ENCODE measurements at places on chromosomes 1 and 21.

GRCh38 chr1:26690576-26691031 lies 5.2 kb upstream of the ARID1A start:
- no peak for DNase-seq

GRCh38 chr1:8676072-8676471 lies 141.4 kb downstream of the RERE start:
- no peak for DNase-seq

DNA sequence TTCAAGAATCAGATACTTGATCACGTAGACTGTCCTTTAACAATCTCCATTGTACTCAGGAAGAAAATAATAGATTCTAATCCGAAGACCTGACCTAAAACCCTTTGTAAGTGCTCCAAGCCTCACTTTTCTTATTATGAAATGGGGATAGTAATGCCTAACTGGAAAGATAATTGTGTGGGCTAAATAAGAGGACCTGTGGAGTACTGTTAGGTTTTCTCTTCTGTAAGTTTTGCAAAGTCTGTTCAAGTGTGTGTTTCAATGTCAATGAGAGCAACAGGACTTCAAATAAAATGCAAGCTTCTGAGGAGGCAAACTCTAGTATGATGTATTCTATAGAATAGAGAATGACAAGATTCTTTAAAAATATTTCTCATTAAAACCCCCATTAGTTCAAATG lies 348.6 kb downstream of the USP25 start:
- no peak for DNase-seq

- DNase-seq, result no peak
Observed at GRCh38 chr21:36354918-36355680, 30.1 kb upstream of the CHAF1B start.

DNA sequence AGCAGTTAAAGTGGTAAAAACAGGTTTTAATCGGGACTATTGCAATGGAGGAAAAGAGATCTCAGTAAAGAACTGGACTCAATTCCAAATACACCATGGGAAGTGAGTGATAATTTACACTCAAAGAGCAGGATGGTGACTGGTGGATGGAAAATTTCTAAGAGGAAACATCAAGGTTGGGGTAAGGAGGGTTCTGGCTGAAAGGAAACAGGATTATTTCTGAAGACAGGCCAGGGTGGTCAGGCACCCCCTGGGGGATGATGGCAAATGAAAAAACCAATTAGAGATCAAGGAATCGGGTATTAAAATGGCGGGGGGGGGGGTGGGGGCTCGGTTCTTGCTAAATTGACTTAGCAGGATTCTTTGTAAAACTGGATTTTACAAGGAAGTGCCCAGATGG lies 12.3 kb upstream of the HSD11B1 start:
- DNase-seq, result no peak

GRCh38 chr1:116265931-116266863 lies 106.8 kb upstream of the ATP1A1 start:
- no peak for DNase-seq

- DNase-seq, result peak; percentile 49
Observed at GRCh38 chr1:70509996-70510876, 99.2 kb downstream of the CTH start.

- no peak for DNase-seq
Observed at GRCh38 chr1:21355956-21356355, 65.7 kb upstream of the ECE1 start.

- DNase-seq, result no peak
Observed at GRCh38 chr1:111704776-111705175, 34.4 kb downstream of the INKA2 start.

Measured in hematopoietic multipotent progenitor cell (in vitro differentiated cells).